ENCODE measurements at places on chromosomes 7 and 10.
A peak's percentile ranks its signal among the peaks of the same experiment; 100 is the strongest.

DNA sequence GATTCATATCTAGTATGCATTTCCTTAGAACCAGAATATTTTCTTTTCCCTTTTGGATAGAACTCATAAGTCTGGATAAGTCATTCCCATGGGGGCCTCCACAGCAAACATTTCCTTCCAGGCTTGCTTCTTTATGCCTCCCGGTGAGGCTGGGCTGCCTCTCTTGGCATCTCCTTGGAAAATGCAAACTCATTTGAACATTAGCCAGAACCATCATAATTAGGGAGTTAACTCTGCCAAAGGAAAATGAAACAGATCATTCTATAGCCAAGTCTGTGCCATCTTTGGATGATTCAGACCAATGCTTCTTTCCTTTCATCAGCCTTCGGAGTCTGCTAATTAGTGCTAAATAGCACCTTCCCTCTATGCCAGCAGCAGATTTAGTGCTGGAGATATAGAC lies 81.1 kb downstream of the PLPP4 start:
- no peak for DNase-seq

DNA sequence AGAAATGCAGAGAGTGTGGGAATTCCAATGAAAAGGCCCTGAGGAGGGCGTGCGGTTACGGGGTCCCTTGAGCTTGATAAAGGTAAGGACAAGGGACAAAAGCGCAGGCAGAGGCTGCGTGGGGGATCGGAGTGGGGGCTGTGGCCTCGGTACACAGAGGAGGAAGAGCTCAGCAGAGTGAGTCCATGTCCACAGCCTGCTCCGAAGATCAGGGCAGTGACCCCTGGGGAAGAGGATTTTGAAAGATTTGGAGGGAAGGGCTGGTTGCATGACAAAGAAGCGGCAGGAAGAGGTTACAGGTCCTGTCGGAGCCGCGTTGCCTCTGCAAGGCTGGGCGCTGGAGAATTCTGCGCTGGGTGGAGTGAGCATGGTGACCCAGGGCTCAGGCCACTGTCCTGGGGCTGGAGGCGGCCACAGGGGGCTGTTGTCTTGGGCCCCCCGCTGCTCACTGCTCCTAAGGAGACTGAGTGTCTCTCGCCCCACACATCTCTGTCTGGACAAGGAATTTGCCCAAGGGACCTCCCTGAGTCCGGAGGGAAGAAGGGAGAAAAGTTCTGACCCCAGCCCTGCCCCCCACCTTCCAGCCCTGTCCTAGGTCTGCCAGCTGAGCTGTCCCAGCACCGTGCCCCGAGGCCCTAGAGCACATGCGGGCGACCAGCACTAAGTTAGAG lies 69.8 kb upstream of the INSIG1 start:
- no peak for DNase-seq

DNA sequence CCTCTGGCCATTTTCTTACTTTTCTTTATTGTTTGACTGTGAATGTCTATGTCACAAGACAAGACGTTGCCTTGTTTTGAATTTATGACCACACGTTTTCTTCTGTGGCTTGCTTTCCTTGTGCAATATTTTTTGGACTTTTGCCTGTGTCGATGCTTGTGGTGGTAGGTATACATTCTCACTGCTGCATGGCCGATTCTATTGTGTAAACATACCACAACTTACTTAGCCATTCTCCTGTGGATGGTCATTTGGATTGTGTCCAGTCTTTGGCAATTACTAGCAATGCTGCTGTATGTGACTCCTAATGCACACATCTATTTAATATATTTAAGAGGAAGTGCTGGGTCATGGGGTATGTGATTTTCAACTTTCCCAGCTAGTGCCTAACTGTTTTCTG lies 18.0 kb upstream of the DLG5 start:
- DNase-seq = no peak

GRCh38 chr7:1666823-1667565 lies 3.1 kb upstream of the ELFN1 start:
- no peak for DNase-seq

GRCh38 chr10:48526011-48526821 lies 78.7 kb downstream of the ARHGAP22 start:
- peak; percentile 29 for DNase-seq

- no peak for DNase-seq
Measured at GRCh38 chr10:282294-283139, 147.3 kb downstream of the ZMYND11 start.

GRCh38 chr7:82668676-82669075 lies 225.1 kb upstream of the CACNA2D1 start:
- no peak for DNase-seq

DNA sequence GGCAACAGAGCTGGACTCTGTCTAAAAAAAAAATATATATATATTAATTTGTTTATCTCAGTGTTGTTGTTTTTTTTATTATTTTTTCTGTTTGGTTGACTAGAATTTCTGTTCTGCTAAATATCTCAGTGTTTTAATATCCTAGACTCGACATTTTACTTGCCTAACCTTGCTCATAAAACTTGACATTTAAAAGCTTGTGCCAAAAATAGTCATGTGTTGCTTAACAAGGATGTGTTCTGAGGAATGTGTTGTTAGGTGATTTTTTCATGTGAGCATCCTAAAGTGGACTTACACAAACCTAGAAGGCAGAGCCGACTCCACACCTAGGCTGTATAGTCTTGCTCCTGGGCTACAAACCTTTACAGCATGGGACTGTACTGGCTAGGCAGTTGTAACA lies 23.1 kb downstream of the NRBF2 start:
- no peak for DNase-seq

- no peak for DNase-seq
Measured at GRCh38 chr10:1015688-1016087, 10.0 kb downstream of the IDI2 start.

DNA sequence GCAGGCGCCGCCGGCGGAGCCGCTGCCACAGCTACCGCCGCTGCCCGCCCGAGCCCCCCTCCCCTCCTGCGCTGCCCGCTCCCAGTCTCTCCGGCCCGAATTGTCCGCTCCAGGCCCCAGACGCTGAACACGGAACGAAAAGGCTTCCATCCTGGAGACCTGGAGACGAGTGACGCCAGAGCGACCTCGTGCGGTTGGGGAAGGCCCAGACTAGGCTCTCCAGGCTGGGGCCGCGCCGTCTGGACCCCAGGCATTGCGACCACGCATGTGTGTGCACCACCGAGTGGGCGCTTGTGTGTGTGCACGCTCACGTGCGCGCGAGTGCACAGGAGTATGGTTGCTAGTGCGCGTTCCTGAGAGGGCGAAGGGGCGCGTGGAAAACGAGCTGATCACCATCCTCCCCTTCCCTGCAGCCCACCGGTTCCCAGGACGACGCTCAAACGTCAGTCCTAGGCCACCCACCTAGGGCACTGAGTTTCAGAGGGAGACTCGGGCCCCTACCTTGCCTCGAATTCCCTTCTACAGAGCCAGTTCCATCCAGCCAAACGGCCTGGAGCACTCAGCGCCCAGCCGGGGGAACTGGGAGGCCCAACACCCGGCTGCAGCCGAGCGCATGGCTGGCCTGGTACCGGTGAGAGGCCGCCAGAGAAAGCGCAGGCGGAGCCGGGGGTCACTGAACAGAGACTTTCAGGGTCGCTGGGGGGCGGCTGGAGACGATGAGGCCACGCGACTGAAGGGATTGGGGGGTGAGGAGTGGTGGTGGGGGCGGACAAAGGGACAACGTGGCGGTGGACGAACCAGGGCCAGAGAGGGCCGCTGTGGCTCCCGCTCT lies 11.6 kb downstream of the LBX1 start:
- DNase-seq = no peak

- DNase-seq = no peak
Measured at GRCh38 chr10:22659866-22660265, 54.5 kb downstream of the PIP4K2A start.

DNA sequence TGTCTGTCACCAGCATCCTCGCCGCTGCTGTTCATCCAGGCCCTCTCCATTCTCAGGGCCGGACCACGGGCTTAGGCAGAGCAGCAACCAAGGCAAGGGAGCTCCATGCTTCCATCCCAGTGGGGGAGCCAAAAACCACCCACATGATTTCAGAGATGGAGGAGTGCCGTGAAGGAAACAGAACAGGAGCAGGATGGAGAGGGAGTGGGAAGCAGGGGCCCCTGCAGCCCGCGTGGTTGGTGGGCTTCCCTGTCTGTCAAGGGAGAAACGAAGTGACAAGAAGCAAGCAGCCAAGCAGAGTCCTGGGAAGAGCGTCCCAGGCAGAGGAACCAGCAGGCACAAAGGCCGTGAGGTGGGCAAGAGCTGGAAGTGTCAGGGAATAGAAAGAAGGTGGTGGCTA lies 95.7 kb downstream of the SLIT1 start:
- no peak for DNase-seq

- no peak for DNase-seq
Measured at GRCh38 chr7:22992874-22993840, 20.8 kb downstream of the HYCC1 start.

DNA sequence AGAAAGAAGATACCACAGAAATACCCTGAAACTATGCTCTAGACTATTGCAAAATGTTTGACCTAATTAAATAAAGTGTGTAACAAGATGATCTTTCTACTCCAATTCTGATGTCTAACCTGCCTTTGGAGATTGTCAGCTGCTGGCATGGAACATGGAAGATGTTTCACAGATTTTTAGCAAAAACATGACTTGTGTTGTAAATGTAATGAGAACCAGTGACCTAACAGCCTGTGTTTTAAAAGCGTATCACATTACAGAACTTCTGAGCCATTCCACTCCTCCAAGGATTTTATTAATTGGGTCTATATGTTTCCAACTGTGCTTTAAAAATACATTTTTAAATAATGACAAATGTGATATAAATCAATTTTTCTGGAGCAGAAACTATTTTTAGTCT lies 526.3 kb upstream of the SEMA3D start:
- DNase-seq = no peak

DNA sequence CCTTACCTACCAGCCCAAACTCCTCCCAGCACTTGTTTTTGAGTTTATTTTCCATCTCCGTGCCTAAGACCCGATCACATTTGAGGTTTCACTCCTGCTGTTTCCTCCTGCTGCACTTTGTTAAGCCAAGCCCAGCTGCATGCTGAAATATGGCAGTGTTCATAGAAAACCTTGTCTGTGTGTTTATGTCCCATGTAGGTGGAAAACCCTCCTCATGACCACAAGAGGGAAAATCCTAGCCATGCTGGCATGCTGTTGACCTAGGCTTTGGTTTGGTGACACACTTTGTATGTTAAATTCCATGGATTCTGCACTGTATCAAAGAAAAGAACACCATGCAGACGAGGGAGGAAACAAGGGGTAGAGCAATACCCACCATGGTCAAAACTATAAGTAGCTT lies 154.4 kb downstream of the CUBN start:
- DNase-seq = no peak

DNA sequence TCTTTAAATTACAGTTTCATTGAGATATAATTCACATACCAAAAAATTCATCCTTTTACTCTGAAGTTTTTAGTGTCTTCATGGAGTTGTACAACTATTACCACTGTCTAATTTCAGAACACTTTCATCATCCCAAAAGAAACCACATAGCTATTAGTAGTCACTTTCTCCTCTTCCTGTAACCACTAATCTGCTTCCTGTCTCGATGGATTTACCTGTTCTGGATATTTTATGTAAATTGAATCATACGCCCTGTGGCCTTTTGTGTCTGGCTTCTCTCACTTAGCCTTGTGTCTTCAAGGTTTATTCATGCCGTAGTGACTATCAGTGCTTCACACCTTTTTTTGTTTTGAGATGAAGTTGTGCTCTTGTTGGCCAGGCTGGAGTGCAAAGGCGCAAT lies 135.5 kb downstream of the DOCK1 start:
- DNase-seq = no peak

DNA sequence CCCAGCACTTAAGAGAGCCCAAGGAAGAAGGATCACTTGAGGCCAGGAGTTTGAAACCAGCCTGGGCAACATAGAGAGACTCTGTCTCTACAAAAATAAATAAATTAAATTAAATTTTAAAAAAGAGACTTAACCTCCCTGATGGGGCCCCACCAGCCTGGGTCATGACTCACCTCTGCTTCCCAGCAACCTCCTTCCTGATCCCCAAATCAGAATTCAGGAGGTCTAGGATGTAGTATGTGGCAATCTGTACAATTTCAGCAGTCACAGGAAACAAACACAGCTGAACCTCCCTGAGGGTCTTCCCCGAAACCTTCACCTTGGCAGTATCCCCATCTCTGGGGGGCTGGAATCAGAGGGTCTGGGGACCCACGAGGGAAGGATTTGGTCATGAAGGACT lies 9.7 kb upstream of the PPP1R35 start:
- DNase-seq = no peak

DNA sequence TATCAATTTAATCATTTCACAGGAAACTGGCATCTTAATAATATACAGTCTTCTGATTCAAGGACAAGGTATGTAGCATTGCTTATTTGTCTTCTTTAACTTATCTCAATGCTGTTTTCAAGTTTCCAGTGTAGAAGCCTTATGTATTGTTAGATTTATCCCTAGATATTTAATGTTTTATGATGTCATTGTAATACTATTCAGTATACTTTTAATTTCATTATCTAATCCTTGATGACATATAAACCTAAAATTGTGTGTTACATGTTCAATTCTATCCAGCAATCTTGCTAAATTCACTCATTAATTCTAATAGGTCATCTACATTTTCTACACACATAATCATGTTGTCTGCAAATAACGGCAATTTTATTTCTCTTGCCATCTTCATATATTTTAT lies 126.3 kb upstream of the SEC61G start:
- no peak for DNase-seq

DNA sequence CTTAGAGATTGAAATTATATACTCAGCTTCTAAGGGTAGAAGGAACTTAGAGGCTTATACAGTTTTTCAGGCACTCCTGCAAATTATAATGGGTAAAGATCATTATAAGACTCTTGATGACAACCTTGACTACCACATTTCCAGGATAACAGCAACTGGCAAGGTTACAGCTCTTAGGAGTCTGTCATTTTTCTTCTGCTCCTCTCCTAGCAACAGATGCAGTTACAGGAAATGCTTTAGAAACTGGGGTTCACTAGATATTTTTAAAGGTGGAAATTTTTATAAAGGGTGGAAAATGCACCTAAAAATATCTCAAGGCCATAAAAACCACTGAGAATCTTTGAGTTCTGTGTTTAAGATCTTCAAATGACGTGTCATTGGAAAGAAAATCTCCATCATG lies 185.8 kb downstream of the RELN start:
- no peak for DNase-seq

- no peak for DNase-seq
Measured at GRCh38 chr7:42350801-42351200, 113.8 kb upstream of the GLI3 start.

GRCh38 chr10:59335497-59335896 lies 26.9 kb downstream of the FAM13C start:
- DNase-seq = no peak

- DNase-seq = no peak
Measured at GRCh38 chr7:144668503-144668902, 167.3 kb downstream of the TPK1 start.

GRCh38 chr10:71433768-71434744 lies 37.3 kb downstream of the CDH23 start:
- DNase-seq = no peak
